ENCODE measurements at places on chromosomes 7 and 10.

DNA sequence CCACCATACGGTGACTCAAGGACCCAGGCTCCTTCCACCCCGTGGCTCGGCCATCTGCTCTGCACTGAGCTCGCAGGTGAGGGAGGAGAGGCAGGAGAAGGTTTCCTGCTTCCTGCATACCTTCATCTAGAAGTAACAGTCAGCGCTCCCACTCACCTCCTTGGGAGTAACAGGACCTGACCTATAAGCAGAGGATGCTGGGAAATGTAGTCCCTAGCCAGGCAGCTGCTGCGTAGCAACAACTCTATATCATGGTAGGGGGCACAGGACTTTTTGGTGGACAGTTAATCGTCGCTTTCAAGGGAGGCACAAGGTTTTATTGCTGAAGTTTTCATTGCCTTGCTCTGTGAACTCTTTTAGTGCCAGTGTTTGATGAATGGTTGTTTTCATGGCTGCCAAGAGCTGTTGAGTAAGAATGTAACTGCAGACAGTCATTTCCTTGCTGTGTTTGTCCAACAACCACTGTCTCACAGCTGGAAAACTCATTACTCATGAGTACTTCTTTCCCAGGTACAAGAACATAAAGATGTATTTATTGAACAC is 10.2 kb upstream of the ZFYVE27 start:
- no peak for DNase-seq

- peak; percentile 52 for DNase-seq
These were observed 45.5 kb upstream of the DDC start for GRCh38 chr7:50610521-50611277.

DNA sequence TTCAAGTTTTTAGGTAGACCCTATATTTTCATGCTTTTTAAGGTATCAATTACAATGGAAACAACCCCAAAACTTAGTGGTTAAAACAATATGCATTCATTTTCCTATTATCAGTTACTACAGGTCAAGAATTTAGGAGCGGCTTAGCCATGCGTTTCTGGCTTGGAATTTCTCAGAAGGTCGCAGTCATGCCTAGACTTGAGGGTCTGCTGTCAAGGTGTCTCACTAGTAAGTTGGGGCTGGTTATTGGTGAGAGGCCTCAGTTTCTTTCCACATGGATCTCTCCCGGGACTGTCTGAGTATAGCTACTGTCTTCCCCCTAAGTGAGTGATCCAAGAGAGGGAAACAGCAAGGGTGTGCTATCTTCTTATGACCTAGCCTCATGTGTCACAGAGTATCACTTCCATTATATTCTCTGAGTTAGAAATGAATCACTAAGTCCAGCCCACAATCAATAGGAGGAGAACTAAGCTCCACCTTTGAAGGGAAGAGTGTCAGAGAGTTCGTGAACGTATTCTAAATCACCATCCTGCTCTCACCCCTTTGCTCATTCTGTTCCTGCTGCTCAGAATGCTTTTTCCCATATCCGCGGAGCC is 80.5 kb downstream of the RTKN2 start:
- no peak for DNase-seq

GRCh38 chr10:97331153-97331703 is 3.3 kb downstream of the FRAT2 start:
- no peak for DNase-seq

GRCh38 chr7:133912916-133913697 is 214.0 kb upstream of the LRGUK start:
- no peak for DNase-seq

DNA sequence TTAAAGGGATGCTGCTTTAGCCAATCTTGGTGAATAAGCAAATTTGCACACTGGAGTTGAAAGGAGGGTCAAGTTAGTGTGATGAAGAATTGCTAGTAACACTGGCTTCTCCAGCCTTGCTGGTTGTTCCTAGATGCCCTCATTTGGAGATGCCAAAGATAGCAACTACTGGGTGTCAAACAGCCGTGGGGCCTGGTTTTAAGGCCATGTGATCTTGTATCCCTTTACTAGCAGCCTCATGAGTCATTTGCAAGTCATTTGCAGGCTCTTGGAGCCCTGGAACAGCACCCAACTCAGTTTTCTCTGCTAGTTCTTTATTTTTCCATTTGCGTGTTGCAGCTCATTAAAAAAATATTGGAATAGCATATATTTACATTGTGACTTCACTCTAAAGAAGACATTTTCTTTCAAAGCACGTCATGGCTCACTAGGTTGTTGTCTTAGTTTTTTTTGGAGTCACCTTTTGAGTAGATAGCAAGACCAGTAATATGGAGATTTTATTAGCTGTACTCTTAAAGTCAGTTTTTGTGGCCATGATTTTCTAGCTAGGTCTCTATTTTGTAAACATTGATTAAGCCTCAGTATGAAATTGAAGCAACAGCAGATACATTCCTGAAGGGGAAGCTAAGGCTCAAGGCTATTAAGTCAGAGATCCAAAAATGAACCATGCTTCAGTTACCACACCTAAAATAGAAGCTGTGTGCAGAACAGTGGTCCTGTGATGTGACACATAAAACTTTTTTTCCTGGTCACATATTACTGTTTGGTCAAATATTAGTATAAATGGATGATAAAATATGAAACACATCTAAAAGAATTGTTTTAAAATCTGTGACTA is 1.3 kb downstream of the LSMEM1 start:
- no peak for DNase-seq

GRCh38 chr10:13788711-13789447 is 202.1 kb downstream of the PRPF18 start:
- peak; percentile 23 for DNase-seq

Data from CD4-positive, alpha-beta T cell treated with Interleukin-17A for 4 hours (primary cell).